GM23248 (cell line): ENCODE measurements at places on chromosomes 4 and X. TPM values are rescaled to one million over a fixed set of nuclear protein-coding genes. Genes with fewer than 3 reads are reported as not detected.

The PABPC1L2A gene
- polyA plus RNA-seq: not detected in 2 replicates

- peak; percentile 42 for DNase-seq
These were observed 93.3 kb downstream of the AKAP4 start for GRCh38 chrX:50107470-50107869.

The GSX2 gene
- not detected in 2 replicates for polyA plus RNA-seq

The DOK7 gene
- 0.24 TPM in 1 of 2 replicates, not detected in the other for polyA plus RNA-seq

DNA sequence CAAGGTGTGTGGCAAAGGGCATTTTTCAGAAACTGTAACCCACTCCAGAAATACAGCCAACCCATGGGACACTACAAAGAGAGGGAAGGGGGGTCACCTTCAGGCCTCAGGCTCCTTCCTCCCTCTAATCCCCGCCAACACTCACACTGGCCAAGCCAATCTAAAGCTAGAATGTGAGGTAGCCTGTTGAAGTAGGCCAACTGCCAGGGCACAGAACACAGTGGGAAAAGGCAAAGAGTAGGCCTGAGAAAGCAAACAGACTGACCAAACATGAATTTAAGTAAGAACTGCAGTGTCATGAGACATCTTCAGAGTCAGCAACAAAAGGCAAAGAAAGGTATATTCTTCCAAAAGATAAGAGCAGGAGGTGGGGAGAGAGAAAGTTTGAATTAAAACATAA lies 289.0 kb downstream of the HNRNPD start:
- DNase-seq: no peak

The GAGE2A gene
- polyA plus RNA-seq: not detected in 2 replicates

The PABPC5 gene
- polyA plus RNA-seq: 3.4 and 3.5 TPM in 2 replicates

DNA sequence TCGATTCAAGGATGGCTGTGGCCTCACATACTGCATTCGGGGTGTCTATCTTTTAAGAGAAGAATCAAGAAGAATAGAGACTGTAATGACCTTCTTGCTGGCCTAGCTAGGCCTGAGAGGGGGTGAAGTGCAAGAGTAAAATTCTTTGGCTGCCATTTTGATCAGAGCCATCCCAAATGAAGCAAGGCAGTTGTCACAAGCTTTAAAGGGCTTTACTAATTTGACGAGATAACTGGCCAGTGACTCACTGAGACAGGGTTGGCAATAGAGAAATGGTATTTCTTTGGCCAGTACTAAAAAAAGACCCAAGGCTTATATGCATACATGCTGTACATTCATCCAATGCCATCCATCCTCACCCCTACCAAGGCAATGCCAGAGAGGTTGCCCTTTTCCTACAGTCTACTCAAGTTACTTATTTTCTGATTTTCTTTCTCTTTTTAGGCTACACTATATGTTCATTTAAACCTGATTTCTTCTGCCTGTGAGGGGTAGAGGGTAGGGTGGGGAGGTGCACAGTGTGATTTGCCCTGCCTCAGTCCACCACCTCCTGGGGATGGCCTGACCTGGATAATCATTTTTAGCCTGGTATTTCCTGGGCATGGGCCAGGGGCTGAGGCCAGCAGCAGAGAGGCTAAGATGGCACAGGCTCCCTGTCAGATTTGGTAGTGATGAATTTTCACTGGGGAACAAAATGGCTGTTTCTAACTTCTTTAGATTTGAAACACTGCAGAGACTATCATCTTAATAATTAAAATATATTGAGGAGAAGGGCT lies 32.2 kb downstream of the ATG4A start:
- DNase-seq: no peak

DNA sequence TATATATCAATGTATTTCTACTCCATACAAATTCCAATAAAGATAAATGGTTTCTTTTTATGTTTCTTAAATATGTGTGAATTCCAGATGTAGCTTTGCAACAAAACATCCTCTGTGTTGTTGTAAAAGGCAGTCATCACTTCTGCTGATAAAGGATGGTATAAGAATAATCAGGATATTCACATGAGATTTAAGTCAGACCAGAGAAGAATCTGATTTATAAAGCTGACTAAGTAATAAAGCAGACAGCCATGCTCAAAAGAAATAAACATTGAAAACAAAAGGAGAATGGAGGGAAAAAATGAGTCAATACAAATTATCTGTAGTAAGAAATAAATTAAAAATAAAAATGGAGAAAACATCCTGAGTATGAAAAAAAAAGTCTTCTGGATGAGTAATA lies 27.0 kb upstream of the SLC7A11 start:
- peak; percentile 39 for DNase-seq

DNA sequence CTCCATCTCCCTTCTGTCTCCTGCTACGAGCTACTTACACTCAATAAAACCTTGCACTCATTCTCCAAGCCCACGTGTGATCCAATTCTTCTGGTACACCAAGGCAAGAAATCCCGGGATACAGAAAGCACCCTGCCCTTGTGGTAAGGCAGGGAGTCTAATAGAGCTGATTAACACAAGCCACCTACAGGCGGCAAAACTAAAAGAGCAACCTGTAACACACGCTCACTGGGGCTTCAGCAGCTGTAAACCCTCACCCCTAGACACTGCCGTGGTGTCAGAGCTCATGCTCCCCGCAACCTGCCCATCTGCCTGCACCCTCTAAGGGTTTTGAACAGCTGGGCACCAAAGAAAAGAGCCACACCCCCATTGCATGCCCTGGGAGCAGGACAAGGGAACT lies 755.4 kb upstream of the HTR2C start:
- no peak for DNase-seq
